ENCODE measurements at places on chromosomes 6 and 20.

DNA sequence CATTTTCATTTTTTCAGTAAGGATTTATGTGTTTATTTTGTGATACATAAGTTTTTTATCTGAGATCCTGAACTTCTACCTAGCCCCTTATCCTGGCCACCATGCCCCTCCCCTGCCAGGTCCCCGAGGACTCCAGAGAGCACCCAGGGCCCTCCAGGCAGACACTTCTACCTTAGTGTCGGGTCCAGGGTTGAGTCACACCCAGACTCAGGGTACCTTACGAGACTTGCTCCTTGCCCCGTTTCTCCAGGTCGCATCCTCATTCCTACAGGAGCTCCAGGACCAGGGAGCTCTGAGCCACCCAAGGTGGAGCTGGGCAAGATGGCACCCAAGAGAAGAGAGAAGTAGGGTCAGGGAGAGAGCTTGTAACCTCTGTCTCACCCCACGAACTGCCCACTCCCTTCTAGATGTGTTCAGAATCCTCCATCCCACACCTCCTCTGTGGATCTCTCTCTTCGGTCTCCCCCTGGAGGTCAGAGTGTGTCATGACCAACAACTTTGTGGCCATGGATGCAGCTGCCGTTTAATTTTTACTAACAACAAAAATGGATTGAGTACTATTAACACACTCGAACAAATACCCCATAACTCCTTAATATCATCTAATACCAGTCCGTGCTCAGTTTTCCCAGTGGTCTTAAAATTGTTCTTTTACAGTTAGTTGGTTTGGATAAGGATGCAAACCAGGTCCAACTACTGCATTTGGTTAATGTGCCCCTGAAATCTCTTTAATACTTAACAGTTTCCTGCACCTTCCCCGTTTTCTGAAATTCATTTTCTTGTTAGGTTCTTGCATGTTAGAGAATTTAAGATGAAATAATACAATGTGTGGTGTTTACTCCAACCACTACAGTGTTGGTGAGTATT is 130.6 kb upstream of the INSM1 start:
- DNase-seq, result peak; percentile 16

DNA sequence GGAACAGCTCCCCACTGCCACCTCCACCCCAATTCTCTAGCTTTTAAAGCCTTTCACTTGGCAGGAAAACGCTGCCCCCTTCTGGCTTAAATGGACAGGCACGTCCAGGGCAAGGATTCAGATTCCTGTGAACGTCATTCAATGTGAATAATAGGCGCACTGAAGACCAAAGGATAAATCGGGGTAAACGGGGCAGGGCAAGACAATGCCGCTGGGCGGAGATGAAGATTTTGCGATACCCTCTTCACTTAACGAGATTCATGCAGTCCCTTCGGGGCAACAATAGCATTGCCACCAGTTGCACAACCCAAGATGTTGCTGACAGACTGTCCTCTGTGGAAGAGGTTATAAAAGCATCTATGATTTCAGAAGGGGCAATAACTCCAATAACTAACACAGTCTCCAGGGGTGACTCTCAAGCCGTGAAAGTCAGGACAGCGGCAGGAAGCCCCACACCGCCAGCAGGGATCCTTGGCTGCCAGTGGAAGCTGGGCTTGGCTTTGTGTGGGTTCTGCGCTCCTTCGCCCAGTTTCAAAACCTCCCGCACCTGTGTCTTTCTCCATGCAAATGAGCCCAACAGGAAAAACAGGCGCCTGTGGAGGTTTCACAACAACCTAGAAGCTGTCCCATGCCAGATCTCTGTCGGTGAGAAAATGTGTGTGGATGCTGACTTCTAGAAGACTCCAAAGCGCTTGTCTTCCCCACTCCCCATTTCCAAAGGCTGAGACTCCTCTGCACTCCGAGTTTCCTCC is 291.8 kb downstream of the BMP7 start:
- DNase-seq, result peak; percentile 28

- DNase-seq, result no peak
These were observed 78.5 kb upstream of the ASF1A start for GRCh38 chr6:118815495-118815894.

DNA sequence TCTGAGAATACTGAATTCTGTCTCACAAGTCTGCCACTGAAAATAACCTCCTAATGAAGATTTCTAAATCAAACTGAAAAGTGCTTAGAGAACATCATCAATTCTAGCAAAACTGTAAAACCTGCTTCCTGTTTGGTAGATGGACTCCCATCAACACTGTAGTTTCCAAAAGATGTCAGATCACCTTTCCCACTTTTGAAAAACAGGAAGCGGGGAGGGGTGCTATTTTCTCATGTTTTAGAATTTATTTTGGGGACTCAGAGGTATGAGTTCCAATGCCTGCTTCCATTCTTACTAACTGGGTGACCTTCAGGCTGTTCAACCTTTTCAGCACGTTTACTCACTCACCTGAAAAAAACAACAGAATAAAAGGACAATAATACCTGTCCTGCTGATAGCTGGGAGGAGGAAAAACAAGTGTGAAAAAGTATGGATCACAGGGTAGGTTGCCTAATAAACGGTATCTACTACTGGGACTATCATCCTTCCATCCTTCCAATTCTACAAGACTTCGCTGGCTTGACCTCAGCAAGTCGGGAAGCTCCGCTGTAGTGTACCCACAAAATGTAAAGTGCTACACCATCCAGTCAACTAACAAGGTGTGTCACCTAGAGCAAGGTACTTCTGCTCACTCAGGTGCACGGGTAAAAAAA is 1.1 kb downstream of the ATP5F1E start:
- DNase-seq, result no peak

All from pancreas (tissue), 10 donors.